ENCODE measurements at places on chromosomes 7 and 10.

DNA sequence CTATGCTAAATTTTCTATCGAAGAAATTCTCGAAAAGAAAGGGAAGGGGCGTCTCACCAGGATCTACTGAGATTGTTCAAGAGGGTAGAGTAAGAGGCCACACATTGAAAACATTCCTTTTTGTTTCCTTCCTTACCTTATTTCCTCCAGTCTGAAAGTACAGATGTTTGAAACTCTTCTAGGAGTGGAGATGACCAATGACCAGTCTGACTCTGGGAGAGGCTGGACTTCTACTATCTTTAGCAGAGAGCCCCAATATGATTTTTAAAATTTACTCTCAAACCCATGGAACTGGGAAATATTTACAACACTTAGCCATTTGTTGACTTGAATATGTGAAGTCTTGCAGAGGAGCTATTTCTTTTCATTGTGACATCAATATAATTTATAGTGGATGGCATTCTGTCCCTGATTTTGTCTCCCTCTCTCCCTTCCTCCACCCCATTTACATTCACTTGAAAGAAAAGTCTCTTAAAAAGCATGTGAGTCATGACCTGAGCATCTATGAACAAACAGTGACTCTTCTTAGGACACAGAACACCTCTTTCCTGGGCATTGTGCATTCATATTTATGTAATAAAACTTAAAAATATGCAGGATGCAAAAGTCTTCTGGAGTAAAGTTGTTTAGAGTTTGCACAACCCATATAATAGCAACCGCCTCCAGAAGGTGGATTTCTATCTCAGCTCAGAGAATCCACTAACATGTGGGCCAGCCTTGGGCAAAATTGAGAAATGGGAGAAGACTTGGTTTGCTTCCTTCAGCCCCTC is 31.2 kb upstream of the BMPER start:
- no peak for DNase-seq

DNA sequence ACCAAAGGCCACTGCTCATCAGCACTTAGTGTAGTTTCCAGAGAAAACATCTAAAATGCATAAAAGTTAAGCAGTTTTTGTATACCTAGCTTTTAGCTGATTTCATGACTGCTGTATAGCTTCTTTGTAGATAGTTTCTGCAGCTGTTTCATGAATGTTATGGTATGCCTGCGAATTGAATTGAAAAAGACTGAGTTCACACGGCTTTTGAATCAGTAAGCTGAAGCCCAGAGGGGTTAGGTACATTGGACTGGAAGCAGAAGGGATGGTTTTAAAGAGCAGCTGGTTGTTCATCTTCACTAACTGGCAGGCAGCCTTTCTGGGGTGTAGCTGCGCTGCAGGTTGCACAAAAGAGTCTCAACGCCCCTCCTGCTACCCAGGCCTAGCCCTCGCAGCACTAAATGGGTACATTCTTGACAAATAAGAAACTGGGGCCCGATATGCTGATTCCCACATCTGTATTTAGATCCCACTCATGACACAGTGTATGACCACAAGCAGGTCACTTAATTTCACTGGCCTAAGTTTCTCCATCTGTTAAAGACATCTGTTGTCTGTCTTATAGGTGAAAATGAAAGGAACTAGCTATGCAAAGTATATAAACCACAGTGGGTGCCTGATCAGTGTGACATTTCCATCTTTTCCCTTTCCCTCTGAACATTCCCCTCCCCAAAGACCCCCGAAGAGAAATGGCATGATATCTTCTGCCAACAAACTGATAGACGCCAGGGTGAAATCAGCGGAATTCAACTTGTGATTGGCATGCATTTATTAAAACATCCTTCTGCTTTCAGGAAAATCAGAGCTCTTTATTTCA is 85.9 kb upstream of the AGBL3 start:
- DNase-seq = no peak

DNA sequence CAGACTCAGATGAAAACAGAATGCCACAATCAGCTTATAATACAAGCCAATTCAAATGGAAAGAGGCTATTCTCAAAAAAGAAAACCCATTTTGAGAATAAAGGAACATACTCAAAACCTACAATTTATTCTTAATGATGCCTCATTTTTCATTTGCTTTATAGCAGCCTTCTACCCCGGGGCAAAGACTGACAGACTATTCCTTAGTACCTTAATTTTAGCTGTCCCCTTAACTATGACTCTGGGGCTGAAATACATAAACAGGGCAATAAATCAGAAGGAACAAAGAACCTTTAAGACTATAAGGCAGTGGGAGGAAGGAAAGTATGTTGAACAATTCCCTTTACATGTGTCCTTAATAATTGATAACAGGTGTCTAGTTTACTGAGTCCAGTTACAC is 76.8 kb downstream of the TMEM106B start:
- DNase-seq = no peak

- DNase-seq = peak; percentile 12
Observed at GRCh38 chr7:93053949-93054943, 63.5 kb downstream of the SAMD9 start.

GRCh38 chr10:27019827-27020226 is 80.5 kb downstream of the ANKRD26 start:
- no peak for DNase-seq

- DNase-seq = no peak
Observed at GRCh38 chr7:121578669-121579068, 182.6 kb upstream of the FAM3C start.

DNA sequence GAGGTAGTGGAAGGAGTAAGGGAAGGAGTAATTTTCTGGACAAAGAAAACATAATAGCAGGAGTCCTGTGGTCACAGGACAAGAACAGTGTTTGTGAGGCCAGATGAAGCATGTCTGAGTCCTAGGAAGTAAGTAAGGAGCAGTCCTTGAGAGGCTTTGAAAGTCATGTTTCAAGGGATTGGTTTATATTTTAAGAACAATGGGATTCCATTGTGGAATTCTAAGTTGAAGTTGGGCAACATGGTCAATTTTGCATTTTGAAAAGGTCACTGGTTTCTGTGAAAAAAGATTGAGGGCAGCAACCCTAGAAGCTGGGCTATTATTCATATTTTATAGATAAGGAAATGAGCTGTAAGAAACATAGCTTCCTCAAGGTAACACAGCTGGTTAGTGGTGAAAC is 10.8 kb upstream of the SLC25A28 start:
- DNase-seq = no peak

- DNase-seq = no peak
Observed at GRCh38 chr10:126910798-126911197, 5.6 kb downstream of the DOCK1 start.

DNA sequence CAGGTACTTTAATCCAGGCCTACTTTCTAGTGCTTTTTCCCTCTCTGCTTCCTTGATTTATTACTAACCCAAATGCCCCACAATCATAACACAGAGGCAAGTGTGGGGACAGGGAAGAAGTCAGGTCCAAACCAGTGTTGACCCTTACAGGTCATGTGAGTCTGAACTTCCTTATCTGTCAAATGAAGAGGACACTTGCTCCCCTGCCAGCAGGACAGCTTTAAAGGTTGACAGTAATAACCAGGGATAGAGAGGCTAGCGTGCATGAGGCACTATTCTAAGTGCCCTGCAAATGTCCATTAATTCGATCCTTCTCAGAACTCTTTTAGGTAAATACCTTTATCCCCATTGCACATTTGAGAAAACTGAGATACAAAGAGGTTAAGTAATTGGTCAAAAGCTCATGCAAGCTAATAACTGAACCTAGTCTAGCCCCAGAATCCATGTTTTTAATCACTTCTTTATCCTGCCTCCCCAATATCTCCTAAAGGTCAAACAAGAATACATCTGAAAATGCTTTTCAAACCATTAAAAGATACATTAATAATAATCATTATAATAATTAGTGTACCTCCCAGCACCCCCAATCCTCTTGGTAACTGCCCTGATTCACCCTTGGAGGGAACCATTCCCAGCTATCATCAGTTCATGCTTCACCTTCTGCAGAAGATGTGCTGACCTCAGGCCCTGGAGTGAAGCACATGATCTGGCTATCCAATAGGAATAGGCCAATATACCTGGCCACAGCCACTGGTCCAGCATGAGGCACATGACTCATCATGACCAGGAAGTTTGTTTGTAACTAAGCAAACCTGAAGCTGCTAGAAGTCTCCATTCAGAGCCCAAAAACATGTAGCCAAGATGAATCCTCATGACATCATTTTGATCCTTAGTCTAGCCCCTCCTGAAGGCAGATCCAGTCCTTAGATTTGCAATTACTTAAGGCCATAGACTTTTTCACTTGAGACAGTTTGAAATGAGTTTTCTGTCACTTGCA is 40.7 kb downstream of the SGMS1 start:
- no peak for DNase-seq

DNA sequence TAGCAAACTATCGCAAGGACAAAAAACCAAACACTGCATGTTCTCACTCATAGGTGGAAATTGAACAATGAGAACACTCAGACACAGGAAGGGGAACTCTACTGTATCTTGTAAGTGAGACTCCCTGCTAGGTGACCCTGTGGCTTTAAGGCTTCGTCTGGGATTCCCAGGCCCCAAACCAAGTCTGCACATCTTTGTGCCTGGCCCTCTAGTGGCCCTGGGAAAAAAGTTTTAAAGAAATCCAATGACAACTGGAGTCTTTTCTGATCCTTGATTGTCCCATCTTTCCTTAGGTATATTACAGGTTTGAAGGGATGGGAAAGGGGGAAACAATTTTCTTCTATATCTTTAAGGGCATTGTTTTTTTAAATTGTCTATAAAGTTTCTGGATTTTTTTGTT is 10.6 kb upstream of the LIPM start:
- DNase-seq = peak; percentile 22

GRCh38 chr10:50347394-50347802 is 96.1 kb upstream of the ASAH2 start:
- no peak for DNase-seq

Data from AML-193 (cell line).